ENCODE measurements at places on chromosomes 13 and 19.
A peak's percentile ranks its signal among the peaks of the same experiment; 100 is the strongest.

DNA sequence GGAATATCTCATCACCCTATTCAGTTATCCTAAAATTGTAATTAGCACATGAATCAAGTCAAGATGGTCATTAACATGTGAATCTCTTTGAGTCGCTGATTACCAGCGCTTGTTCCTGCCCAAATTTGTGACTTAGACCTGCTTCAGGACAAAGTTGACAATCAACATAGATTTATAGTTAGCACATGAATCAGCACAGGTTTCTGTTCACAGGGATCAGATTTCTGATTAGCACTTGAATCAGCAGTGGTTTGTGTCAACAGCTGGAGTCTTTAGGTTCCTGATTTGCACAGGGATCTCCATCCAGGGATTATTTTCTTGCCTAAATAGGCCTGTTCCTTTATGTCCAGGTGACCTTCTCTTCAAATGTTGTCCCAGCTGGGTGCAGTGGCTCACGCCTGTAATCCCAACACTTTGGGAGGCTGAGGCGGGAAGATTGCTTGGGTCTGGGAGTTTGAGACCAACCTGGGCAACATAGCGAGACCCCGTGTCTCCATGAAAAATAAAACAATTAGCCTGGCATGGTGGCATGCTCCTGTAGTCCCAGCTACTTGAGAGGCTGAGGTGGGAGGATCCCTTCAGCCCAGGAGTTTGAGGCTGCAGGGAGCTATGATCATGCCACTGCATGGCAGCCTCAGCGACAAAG is 3.8 kb upstream of the LRFN3 start:
- no peak overlapping the region for H3K27ac ChIP-seq
- no peaks in the 10 kb centered on the region for H3K36me3 ChIP-seq
- H3K27me3 ChIP-seq: no peaks in the 10 kb centered on the region
- no peak overlapping the region for H3K4me3 ChIP-seq
- no peak for DNase-seq

- H3K36me3 ChIP-seq: peaks cover 7% of the 10 kb centered on the region
- no peak for DNase-seq
- H3K4me3 ChIP-seq: no peak overlapping the region
- H3K4me1 ChIP-seq: no peaks in the 10 kb centered on the region
- H3K27ac ChIP-seq: no peak overlapping the region
Measured at GRCh38 chr13:113078902-113079780, 26.4 kb upstream of the F7 start.

DNA sequence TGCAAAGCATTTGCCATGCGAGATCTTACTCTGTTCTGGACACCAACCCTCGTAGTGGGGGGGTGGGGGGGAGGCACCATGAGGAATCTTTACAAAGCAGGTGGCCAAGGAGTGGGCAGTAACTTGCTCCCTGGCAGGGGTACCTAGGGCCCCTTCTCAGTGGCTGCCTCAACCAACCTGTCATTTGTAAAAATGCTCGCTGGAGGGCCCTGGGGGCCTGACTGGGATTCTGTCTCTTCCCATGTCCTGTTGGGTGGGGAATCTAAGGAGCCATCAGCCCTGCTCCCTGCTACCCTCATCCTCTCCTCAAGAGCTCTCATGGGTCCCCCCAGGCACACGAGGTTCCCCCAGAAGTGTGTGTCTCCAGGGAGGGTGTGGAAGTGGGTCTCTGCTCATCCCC is 1.5 kb downstream of the KCNN1 start:
- peaks cover 11% of the 10 kb centered on the region for H3K27me3 ChIP-seq
- no peaks in the 10 kb centered on the region for H3K4me1 ChIP-seq
- no peak for DNase-seq
- no peak overlapping the region for H3K4me3 ChIP-seq
- no peaks in the 10 kb centered on the region for H3K36me3 ChIP-seq

DNA sequence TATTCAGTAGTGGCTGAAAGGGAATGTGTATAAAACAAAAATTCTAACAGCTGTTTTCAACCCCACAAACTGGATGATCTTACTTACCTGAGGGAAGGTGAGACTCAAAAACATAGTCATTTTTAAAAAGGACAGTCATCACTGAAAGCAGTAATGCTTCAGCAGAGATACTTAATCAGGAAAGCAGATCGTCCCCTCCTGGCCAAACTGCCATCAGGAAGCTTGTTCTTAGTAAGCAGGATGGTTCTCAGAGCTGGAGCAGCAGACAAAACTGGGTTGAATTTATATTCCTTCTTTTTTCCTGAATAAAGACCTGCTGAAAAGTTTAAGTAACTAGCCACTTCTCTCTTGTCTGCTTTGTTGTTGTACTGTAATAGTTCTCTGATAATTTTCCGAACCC is 1156.5 kb downstream of the OLFM4 start:
- H3K4me3 ChIP-seq: no peak overlapping the region
- H3K27ac ChIP-seq: no peak overlapping the region
- H3K36me3 ChIP-seq: no peaks in the 10 kb centered on the region
- no peak for DNase-seq
- no peaks in the 10 kb centered on the region for H3K27me3 ChIP-seq
- H3K4me1 ChIP-seq: no peaks in the 10 kb centered on the region

GRCh38 chr19:1469255-1470054 is 9.6 kb downstream of the C19orf25 start:
- H3K4me3 ChIP-seq: peak overlapping the region; percentile 23
- H3K27ac ChIP-seq: no peak overlapping the region

- no peaks in the 10 kb centered on the region for H3K4me1 ChIP-seq
- no peak overlapping the region for H3K4me3 ChIP-seq
- no peak for DNase-seq
- no peaks in the 10 kb centered on the region for H3K36me3 ChIP-seq
Measured at GRCh38 chr13:41398494-41399170, 58.7 kb upstream of the RGCC start.

DNA sequence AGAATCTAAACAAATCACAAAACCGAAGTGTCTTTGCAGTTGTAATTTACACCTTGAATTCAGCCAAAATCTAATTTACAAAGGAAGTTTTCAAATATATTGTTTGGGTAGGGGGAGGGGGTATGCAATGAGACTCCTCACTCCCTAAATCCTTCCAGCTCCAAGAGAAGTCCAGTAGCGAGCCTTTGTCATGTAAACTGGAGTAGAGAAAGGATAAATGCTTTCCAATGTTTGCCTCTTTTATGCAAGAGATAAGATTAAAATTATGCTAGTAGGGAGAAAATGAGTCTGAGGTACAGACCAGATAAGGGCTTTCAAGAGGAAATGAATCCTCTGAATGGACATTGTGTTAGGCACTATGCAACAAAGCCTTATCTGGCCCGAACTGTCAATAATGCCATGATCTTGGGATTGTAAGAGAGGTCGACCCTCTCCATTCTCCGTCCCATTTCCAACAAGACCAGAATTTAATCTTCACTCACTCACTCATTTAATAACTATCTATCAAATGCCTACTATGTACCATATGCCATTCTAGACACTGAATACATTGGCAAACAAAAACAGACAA is 199.2 kb downstream of the LACC1 start:
- no peaks in the 10 kb centered on the region for H3K4me1 ChIP-seq
- no peaks in the 10 kb centered on the region for H3K27me3 ChIP-seq
- H3K27ac ChIP-seq: no peak overlapping the region
- no peaks in the 10 kb centered on the region for H3K36me3 ChIP-seq
- H3K4me3 ChIP-seq: no peak overlapping the region

GRCh38 chr19:54096617-54097106 is 3.9 kb downstream of the OSCAR start:
- H3K27ac ChIP-seq: no peak overlapping the region
- H3K27me3 ChIP-seq: peaks cover 10% of the 10 kb centered on the region
- DNase-seq: no peak
- peak overlapping the region; percentile 35 for H3K4me3 ChIP-seq

DNA sequence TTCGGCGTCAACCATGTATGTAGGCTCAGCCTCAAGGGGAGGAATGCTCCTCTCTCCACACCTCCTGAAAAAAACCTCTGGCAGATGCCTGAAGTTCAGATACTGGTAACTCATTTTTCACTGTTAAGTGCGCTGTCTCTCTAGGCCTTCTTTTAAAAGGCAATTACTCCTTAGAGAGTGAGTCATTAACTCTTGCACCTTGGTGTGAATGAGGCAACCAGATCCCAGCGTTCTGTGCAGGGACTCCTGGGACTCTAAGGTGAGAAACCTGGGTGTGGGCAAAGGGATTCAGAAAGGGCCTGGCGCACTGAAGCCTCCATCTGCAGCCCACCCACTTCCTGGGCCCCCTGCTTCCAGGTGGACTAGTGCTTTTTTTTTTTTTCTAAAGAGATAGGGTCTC is 71.7 kb downstream of the SIAH3 start:
- no peak overlapping the region for H3K27ac ChIP-seq
- H3K4me1 ChIP-seq: no peaks in the 10 kb centered on the region
- no peak for DNase-seq
- no peaks in the 10 kb centered on the region for H3K27me3 ChIP-seq
- H3K4me3 ChIP-seq: no peak overlapping the region

DNA sequence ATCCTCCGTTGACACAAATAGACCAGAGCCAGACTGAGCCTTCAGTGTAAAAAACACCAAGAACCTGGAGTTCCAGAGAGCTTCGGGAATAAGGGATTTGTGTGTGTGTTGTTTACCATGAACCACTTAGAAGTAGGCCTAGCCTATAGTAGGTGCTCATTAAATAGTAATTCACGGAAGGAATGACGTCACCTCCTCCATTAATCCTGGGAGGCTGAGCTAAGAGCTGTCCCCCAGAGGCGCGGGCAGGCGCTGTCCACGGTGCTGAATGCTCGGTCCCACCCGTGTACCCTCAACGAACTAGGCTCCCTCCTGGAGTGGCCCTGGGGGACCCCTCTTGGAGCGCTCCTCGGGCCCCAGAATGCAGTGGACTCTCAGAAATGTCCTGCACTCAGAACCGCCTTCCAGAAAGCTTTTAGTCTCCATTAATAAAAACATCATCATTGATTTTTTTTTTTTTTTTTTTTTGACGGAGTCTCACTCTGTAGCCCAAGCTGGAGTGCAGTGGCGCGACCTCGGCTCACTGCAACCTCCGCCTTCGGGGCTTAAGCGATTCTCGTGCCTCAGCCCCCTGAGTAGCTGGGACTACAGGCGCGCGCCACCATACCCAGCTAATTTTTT is 6.5 kb downstream of the UNC13A start:
- H3K4me3 ChIP-seq: no peak overlapping the region
- peaks cover 15% of the 10 kb centered on the region for H3K4me1 ChIP-seq
- DNase-seq: no peak
- peaks cover 3% of the 10 kb centered on the region for H3K27me3 ChIP-seq
- H3K36me3 ChIP-seq: no peaks in the 10 kb centered on the region

- peak overlapping the region; percentile 99 for H3K27ac ChIP-seq
- no peaks in the 10 kb centered on the region for H3K27me3 ChIP-seq
- H3K4me1 ChIP-seq: no peaks in the 10 kb centered on the region
Measured at GRCh38 chr19:58181902-58182576, 822 bp upstream of the ZNF274 start.

GRCh38 chr13:30129411-30129810 is 177.9 kb downstream of the KATNAL1 start:
- no peak for DNase-seq
- H3K4me3 ChIP-seq: no peak overlapping the region
- no peaks in the 10 kb centered on the region for H3K27me3 ChIP-seq
- no peaks in the 10 kb centered on the region for H3K4me1 ChIP-seq
- no peak overlapping the region for H3K27ac ChIP-seq
- H3K36me3 ChIP-seq: no peaks in the 10 kb centered on the region

Measured in ascending aorta (tissue), 2 donors.